ENCODE measurements at places on chromosomes 4 and X.

- no peak for DNase-seq
Measured at GRCh38 chrX:37955273-37955672, 51.1 kb upstream of the SYTL5 start.

- no peak for DNase-seq
Measured at GRCh38 chr4:159904906-159905305, 802.0 kb downstream of the RAPGEF2 start.

GRCh38 chr4:122695226-122695625 is 37.3 kb upstream of the BBS12 start:
- DNase-seq: no peak

DNA sequence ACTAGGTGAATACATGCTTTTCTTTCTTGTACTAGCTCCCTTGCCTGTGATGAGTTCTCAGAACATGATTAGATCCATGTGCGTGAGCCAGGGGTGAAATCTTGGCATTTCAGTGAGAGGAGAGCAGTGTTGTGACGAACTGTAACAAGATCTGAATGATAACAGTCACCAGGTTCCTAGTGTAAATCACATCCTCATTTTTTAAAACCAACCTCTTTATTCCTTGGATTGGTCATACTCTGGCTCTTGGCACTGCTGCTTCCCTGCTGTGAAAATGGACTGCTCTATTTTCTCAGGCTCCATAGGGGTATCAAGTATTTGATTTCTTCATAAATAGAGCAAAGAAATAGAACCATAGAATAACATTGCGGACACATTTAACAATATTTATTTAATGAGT is 206.3 kb downstream of the SLC4A4 start:
- no peak for DNase-seq

GRCh38 chr4:186772936-186773487 is 49.4 kb upstream of the FAT1 start:
- no peak for DNase-seq
